ENCODE measurements at places on chromosomes 2 and 18.

DNA sequence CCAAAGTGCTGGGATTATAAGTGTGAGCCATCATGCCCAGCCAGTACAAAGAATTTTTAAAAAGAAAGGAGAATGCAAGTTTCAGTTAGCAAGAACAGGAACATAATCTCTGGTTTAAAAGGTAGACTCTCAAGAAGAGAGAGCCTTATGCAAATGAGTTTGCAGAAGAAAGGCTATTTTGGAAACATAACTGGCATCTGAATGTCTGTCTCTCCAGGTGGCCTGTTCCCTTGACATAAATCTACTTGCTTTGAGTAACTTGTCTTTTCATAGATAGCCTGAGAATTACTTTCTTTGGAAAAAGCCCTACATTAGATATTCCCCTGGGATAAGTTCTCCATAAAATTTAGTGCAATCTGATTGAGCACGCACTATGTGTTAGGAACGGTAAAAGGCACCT is 109.6 kb downstream of the ICOS start:
- no peak for DNase-seq

DNA sequence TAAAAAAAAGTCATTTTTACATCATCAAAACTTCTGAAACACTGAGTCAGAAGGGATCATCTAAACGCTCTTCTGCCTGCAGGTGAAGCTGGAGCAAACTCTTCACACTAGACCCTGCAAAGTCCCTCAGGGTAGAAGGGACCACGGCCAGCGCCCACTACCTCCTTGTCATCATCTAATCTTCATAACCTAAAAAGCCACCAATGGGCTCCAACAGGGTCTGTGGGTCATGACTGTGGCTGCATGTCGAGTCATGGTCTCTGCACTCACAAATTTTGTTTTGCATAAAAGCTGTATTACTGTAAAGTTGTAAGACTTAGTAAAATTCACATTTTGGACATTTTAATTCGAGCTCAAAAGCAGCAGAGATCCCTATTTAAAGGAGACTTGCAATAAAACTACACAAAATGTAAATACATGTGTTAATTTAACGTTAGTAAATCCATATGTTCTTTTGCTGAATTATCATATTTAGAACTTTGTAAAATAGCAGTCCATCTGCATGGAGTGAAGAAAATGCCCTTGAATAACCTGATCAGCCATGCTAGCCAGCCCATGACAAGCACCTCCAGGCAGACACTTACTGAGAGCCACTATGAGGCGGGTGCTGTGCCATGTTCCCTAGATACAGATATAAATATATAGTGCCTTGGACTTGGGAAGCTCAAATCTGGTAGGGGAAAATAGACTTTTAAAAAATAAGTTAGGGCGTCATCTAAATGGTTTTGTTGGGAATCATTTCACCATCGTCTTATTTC is 437.2 kb upstream of the LYPD1 start:
- no peak for DNase-seq

GRCh38 chr18:62710417-62710816 is 4.9 kb upstream of the PHLPP1 start:
- peak; percentile 71 for DNase-seq

- no peak for DNase-seq
These were observed 88.7 kb upstream of the ATL2 start for GRCh38 chr2:38465789-38466127.

DNA sequence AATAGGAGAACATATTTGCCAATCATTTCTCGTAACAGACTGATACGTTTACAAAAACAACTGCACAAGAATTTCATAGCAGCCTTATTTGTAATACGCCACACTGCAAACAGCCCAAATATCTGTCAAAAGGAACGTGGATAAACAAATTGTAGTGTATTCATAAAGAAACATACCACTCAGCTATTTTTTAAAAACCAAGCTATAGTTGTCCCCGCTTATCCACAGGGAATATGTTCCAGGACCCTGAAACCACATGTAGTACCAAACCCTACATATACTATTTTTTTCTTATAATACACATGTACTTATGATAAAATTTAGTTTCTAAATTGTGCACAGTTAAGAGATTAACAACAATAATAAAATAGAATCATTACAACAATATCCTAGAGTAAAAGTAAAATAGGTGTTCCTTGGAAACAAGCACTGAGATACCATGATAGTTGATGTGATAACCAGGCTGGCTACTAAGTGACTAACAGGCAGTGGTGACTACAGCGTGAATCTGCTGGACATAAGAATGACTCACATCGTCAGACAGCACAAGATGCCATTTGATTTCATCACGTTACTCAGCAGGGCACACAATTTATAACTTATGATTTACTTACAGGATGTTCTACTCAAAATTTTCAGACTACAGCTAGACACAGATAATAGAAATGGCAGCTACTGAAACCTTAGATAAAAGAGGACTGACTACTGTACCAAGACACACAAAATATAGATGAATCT is 367.4 kb downstream of the NCKAP5 start:
- peak; percentile 79 for DNase-seq

GRCh38 chr18:71027531-71027930 is 738.7 kb downstream of the SOCS6 start:
- DNase-seq = no peak

GRCh38 chr2:237601453-237602116 is 11.1 kb upstream of the RAB17 start:
- DNase-seq = no peak

DNA sequence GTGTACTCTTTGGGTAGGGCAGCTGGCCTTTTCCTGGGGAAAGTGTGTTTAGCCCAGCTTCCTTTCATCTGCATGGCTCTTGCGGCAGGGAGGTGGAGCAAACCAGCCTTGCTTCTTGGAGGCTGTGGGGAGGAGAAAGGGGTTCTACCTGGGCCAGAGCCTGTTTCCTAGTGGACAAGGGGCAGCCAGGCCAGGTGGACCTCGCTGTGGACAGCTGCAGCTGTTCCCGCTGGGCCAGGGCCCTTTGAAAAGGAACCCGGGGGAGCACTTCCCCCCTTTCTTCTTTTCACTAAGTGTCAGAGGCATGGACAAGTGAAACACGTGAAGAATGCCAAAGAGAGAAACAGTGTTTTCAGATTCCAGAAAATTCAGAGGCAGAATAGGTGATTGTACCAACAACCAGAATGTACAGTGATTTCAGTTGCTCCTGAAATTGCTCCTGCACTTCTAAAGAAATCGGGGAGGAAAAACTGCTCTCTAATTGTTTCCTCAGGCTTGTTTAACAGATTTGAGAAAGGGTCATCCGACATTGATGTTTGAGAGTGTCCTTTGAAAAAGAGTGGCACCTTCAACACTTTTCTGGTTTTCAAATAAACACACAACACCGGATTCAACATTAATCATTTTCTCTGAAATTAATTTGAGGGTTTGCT is 3.9 kb downstream of the GLI2 start:
- DNase-seq = no peak

- no peak for DNase-seq
These were observed 135.4 kb downstream of the ABCA12 start for GRCh38 chr2:215003001-215003400.

DNA sequence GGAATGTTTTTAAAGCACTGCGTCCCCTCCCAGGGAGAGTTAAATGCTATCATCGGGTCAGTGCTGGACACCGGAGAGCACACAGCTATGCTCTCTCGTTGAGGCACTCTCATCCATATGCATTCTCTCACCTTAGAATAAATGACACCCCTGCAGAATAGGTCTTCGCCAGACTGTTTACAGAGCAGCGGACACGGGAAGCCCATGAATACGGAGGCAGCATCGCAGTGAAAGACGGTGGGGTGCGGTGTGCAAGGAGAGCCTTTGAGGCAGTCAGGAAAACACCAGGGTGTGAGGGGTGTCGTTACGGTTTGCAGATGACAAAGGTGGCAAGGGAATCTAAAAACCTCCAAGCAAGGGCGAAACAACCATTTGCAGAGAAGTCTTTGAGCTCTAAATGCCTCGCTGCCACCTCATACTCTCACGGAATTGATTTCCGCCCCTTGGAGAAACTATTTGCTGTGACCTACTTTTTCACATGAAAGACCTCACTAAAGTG is 169.2 kb upstream of the FHL2 start:
- DNase-seq = no peak

DNA sequence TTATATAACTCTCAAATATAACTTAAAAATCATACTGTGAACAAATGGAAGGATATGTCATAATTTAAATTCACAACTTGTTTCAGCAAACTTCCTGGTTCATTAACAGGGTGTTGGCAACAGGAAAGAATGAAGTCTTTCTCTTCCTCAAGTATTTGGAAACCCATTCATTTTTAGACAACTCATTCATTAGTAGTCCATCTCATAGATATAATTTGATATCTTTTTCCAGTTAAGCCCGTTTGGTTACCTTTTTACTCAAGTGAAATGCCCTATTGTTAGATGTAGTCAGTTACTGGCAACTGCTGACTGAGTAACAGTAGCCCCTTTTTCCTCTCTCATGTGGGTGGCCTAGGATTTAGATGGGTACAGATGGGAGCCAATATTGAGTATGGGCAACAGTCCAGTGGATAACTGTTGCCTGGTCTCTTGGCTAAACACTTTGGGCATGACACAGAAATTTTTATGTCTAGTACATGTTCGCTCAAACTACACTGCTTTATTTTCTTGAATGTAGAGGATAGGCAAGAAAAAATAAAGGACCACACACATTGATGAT is 4.6 kb upstream of the UGP2 start:
- DNase-seq = no peak

DNA sequence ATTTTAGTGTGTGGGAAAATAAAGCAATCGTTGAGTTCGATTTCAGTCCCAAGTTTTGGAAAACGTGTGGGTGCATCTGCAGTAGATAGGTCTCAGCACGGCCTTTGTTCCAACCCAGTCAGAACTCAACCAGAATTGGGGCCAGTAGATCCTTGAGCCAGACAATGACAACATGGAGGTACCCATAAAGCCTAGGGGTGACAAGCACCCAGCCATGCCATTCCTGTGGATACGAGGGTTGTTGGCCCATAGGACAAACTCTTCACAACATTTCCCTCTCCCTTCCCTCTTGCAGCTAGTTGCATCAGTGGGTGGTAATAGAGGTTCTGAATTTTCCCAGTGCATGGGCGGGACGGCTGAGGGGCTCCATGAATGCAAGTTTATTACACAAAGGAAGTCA is 60.1 kb downstream of the ST3GAL5 start:
- DNase-seq = no peak

GRCh38 chr2:46187112-46187618 is 110.0 kb upstream of the EPAS1 start:
- DNase-seq = peak; percentile 80

DNA sequence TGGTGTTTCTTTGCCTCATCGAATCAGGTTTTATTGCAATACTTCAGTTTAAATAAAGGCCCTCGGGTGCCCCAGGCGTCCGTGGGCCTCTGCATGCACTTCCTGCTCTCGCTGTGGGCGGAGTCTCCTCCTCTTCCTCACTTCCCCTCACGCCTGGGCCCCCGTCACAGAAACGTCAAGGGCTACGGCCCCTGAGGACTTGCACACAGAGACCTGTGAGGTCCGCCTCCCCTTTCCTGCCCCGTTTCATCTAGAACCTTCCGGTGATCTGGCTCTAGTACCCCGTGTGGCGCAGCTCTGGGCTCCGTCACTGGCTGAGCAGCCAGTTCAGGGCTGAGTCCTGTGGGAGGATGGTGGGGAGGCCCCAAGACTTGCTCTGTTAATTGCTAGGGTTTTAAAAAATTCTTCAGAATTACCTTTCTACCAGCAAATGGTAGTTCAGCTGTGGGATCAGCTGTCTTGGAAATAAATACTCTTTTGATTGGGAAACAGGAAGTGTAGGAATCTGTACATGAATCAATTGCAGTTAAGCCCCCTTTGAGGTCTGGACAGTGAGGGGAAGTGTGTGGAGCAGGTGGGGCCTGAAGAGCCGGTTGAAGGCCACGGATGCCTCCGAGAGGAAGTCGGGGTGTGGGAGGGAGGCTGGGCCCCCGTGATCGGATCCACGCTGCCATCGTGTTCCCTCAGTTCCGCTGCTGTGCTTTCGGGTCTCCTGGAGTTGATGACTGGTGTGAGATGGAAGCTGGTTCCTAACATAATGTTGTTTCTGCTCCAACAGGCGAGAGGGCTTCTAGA is 10.2 kb downstream of the NFATC1 start:
- DNase-seq = no peak

DNA sequence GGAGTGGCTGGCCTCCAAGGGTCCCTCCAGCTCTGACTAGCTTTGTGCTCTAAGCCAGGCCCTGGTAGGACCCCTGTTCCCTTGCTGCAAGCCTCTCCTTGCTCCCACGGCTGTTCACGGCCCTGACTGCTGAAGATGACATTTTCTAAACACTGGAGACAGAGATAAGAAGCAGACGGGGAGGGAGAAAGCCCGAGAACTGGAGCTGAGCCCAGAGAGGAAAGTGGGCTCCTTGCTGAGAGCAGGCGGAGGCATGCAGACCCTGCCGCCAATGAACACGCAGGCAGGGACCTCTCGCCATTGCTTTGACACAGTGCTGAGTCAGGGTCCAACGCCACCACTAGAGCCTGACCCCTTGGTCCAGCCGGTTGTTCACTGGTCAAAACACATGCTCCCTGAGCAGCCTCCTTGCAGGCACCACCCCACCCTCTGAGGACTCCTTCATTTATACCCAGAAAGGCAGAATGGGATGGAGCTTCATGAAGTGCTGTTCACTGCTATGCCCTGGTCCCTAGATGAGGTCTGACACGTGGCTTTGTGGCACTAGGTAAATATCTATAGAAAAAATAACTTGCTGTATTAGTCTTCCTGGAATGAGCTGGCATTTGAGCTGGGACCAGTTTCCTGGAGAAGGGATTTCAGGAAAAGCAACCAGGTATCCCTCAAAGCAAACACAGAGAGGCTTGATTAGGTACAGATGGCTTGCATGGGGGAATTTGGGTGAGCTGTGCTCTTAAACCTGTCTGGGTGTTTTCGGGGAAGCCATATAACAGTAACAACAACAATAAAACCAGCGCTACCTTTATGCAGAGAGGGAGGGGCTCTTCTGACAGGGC is 65.7 kb downstream of the MCFD2 start:
- DNase-seq = no peak

DNA sequence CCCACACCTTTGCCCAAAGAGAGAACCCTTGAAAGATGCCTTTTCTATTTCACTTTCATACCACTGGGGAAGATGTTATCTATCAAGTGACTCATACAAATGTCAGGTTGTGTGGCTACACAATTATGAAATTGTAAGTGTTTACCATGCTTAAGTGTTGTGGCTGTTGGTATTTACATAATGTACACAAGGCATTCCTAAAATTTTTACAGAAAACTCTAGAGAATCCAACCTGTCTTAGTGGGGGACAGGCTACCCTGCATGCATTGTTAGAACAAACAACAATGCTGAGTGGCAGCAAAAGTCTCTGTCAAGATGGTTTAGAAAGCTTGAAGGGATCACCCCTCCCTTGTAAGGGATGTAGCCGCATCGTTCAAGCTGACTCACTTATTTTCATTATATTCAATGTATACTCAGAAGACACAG is 5.5 kb upstream of the MGAT4A start:
- no peak for DNase-seq

GRCh38 chr18:48151421-48152065 is 221.1 kb upstream of the SMAD2 start:
- DNase-seq = no peak

- DNase-seq = no peak
These were observed 336.5 kb upstream of the MMADHC start for GRCh38 chr2:149924028-149924427.

- DNase-seq = no peak
These were observed 18.9 kb downstream of the NCAPH start for GRCh38 chr2:96354492-96354891.

Measured in BJ (cell line).